ENCODE measurements at places on chromosomes 12 and 14.

- DNase-seq = peak; percentile 44
Measured at GRCh38 chr12:69873429-69873828, 48.4 kb downstream of the MYRFL start.

GRCh38 chr12:79766705-79767464, 76.1 kb upstream of the PAWR start:
- no peak for DNase-seq

DNA sequence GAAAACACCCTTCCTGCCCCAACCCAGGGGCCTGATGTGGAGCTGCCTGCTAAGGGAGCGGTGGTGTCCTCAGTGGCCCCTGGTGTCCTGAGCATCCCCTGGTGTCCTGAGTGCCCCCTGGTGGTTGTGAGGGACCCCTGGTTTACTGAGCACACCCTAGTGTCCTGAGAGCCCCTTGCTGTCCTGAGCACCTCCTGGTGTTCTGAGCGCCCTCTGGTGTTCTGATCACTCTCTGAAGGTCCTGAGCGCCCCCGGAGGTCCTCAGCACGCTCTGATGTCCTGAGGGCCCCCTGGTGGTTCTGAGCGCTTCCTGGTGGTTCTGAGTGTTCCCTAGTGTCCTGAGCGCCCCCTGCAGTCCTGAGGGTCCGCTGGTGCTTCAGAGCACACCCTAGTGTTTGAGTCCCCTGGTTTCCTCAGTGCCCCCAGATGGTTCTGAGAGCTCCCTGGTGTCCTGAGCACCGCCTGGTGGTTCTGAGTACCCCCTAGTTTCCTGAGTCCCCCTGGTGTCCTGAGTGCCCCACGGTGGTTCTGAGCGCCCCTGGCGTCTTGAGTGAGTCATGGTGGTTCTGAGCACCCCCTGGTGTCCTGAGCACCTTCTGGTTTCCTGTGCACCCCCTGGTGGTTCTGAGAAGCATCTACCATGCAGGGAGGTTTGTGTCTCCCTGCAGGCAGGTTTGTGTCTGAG, 1004.2 kb downstream of the TMEM121 start:
- DNase-seq = peak; percentile 31

DNA sequence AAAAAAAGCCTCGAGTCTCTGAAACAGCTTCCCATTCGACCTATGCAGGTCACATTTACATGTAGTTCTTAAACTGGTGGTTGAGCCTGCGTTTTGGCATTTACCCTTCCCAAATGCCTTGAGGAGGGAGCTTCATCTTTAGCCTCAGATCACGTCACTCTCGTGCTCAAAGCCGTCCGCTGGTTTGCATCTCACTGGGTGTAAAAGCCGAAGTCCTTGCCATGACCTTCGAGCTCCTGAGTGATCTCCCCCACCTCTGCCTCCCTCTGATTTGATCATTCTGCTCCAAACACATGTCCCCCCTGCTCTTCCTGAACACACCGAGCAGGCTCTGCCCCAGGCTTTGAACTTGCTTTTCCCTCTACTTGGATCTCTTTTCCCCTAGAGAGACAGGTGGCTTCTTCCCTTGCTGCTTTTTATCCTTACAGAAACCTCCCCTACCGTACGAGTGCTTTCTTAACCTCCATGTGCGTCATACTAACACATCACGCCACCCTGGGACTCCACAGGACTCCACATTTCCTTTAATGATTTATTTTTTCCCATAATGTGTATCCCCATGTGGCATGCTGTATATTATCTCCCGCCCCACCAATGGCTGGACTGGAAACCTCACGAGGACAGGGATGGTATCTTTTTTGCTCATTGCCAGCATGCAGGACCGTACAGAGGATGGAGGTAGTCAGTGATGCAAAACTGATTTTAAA, 610.7 kb downstream of the VRK1 start:
- no peak for DNase-seq

DNA sequence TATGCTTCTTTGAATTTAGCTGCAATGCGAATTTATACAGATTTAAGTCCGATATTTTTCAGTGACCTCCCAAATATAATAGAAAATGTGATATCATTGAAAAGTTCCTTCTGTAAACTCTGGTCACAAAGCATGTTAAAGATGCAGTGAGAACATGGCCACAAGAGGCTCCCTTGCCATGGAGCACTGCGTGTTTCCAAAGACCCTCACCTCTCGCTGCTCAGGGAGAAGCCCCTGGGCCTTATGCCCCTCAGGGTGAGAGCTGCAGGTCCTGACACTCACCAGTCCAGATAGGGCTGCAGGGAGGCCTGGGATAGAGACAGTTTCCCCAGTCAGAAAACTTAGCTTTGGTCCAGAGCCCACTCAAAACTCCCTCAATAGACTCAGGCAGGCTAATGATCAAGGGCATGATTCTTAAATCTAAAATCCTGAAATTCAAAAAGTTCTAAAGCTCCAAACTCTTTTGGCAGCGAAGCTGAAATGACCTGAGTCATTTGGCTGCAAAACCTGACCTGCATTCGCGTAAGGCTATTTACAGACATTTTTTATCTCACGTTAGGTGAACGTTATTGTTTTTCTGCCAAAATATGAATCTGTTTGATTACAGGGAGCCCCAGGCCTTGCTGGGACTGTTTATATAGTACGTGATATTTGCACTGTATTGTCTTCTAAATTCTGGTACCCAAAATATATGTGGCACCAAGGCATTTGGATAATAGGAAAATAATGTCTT, 67.8 kb downstream of the CAPZA3 start:
- DNase-seq = no peak

DNA sequence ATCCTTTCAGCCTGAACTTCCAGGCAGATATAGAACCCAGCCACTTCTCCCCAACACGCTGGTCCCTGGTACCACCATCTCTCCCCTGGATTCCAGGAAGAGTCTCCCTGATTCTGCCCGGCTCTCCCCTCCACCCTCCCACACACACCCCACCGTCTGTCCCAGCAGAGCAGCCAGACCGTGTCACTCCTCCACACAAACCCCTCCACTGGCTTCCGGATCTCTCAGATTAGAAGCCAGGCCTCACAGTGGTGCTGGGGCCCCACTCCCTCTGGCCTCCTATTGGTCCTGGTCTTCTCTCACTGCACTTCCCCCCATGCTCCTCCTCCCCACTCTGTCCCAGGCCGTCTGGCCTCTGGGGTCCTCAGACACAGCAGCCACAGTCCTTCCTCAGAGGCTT, 52.4 kb upstream of the CDKN3 start:
- no peak for DNase-seq

DNA sequence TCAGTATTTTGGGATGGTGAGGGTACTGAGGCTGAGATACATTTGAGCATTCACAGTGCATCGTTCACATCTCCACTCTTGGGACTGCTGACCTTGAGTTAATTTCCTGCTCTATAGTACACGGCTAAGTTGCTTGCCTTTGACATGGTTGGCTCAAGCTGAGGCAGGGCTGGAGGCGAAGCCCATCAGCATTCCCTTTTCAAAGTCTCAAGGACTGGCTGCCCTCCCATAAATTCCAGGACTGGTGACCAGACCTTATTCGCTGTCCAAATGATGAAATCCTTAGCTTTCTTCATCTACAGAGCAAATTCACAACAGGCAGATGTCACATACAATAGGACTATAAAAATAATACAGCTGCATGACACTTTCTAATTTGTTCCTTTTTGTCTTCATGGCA, 85.9 kb downstream of the SSPN start:
- DNase-seq = no peak

DNA sequence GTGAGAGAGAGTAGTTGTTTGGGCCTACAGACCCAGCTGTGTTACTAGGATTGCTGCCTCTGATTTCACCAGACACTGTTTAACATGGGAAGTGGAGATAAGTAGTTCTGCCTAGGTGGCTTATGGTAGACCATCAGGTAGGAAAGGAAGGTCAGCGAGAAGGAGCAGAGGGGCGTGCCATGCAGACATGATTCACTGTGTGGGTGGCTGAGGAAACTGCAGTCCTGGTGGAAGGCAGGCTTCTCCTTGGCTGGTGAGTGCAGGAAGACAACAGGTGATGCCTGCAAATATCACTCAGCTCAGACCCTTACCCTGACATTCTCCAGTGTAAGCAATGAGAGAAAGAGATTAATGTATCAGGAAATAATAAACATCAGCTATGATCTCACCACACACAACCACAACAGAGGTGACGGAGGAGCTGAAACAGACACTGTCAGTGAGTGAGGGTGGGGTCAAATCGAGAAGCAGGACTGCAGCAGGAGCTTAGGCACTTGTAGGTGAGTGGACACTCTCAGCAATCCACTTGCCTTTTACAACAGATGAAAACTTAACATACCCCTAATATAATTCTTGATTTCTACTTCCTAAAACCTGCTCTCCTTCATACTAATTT, 2.1 kb upstream of the PRR4 start:
- DNase-seq = no peak

- DNase-seq = peak; percentile 60
Measured at GRCh38 chr14:23447361-23448350, 12.2 kb upstream of the MYH7 start.

- DNase-seq = no peak
Measured at GRCh38 chr12:125861299-125862281, 796.4 kb downstream of the AACS start.

- no peak for DNase-seq
Measured at GRCh38 chr12:52645120-52645761, 6.8 kb downstream of the KRT2 start.

DNA sequence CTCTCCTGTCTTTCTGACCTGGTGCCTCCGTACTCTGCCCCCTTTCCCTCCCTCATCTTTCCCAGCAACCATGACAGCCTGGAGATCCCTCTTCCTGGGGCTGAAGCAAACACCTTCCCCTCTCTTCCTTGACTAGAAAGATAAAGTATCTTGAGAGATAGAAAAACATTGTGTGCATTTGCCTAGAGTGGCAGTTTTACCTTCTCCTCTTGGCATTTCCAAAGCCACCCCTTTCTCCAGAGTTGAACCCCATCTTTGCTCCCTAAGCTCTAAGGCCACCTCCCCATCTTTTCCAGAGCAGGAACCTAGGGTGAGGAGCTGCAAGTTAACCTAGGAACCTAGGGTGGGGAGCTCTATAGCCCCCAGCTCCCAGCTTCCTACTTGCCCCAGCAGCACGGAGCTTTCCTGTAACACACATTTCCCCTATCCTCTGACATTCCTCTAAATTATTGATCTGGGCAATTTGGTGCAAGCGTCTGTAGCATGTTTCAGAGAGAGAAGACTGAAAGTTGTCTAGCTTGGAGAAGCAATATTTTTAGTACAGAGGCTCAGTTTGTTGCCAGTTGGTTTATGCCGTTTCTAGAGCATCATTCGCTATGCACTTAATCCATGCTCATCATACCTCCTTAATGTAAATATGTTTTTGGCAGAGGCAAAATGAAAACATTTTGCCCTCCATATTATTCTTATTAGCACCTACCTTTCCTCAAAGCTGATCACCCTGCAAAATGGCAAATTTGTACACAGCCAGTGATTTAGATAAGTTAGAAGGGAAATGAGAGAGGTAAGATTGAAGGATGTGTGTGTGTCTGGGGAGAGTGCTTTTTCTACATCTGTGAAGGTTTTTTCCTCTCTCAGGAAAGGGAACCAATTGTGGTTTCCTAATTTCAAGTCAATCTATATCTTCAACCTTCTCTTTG, 5.4 kb upstream of the TBX3 start:
- no peak for DNase-seq

DNA sequence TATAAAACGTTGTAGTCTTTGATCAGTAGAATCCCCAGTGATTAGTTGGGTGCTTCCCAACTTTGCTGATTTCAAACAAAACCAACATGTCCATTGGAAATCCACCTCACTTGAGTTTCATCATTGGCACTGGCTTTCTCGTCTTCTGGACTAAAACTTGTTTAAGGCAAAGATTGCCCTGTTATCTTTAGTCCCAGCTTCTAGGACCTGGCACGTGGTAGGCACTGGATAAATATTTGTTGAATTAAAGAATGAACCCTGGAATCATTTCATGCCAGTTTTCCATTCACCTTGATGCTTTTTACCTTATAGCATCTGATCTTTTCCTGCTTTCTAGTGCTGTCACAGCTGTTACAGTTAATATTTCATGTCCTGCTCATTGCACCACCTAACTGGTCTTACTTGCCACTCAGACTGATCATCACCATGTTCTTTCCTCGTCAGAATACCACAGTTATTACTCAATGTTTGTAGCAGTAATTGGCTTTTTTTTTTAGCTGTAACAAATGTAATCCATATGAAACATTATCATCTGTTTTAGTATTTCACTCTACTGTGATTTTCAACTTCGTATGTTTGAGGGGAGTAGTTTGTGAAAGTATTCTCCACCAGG, 7.3 kb upstream of the C12orf50 start:
- peak; percentile 35 for DNase-seq

- no peak for DNase-seq
Measured at GRCh38 chr14:22780105-22780679, 13.7 kb downstream of the OXA1L start.

DNA sequence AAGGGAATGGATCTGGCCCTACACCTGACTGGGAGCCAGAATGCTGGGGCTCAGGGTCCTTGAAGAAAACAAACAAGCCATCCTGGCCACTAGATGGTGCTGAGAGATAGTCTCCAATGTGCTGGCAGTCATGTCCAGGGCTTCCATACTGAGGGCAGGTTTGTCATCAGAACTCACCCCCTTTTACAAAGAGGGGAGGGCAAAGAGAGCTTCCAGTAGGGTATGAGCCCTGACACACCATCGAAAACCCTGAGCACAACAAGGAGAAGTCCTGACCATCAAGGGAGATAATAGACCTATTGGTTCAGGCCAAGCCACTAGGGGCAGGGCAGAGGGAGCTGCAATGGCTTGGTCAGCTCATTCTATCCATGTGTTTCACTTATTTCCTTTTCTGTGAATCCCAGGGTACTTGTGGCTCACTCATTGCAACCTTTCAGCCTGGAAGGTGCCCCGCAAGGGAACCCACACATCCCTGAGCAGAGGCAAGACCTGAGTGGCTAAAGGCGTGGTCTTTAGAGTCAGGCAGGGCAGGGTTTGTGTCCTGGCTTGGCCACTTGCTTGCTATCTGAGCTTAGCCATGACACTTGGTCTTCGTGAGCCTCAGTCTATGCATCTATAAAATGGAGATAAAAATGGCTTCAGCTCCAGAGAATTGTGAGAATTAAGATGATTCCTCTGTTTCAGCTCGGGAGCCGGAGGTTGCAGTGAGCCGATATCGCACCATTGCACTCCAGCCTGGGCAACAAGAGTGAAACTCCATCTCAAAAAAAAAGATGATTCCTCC, 6.2 kb upstream of the PLEKHH1 start:
- DNase-seq = peak; percentile 63

DNA sequence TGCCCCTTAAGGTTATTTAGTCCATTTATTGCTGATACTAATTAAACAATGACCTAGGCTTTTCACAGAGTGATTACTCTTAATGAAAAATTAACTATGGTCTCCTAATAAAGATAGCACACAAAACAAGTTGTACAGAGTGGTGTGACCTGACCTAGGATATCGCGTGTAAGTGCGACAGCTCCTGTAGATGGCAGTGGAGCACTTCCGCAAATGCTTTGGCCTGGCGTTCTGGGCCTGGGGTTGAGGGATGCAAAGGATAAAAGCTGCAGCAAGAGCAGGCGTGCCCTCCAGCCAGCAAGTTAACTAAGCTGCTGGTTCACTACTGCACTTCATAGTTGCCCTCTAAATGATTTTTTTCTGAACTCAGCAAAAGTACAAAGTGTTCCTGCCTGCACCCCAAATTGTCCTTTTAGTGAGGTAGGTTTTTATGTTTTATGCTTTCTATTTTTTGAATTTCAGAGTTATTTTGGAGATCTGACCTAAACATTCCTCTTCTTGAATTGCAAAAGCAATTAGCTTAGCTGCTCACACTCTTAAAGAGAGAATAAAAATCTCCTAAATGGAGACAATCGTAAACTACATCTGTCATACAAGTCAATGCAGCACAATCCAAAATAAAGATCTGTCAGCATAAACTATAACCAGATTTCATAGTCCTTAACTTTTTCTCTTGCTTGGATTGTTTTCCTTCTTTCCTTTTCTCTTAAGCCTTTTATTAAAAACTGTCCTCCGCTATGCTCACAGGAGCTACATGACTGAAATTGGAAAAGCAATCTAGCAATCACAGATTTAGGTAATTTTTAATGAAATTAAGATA, 379.6 kb downstream of the LRIG3 start:
- peak; percentile 77 for DNase-seq
